ENCODE measurements at places on chromosomes 1 and 21.

DNA sequence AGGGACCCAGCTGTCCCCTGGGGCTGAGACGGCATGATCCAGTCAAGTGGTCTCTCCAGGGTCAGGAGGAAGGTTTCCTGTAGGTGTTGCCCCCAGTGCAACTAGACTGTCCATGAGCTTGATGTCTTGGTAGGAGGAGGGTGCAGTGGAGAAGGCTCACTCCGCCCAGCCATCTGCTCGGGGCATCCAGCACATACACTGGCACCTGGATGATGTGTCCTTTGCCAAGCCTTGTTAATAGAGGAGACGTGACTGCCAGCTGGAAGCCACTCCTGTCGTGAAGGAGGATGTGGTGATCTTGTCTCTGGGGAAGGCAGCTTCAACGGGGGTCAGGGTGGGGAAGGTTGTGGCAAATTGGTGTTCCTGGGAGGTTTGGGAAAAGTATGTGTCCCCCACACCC is 6.2 kb downstream of the DISP3 start:
- no peak for DNase-seq

GRCh38 chr1:1425426-1425752 is 4.3 kb upstream of the ANKRD65 start:
- no peak for DNase-seq

GRCh38 chr1:150093805-150094204 is 26.2 kb downstream of the VPS45 start:
- DNase-seq = no peak

DNA sequence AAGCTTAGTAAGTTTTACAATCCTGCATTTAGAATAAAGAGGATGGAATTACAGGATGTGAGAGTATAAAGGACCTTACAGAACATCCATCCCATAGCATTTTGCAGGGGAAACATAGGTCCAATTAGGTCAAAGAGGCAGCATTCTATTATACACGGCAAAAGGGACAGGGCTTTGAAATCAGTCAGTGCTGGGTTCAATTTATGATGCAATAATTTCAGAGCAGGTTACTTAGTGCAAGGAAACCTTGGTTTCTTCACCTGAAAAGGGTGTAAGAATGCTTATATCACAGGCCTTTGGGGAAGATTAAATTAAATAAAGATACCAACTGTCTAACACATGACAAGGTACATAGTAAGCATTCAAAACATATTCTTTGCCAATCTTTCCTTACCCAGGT is 17.1 kb upstream of the NTNG1 start:
- DNase-seq = no peak

DNA sequence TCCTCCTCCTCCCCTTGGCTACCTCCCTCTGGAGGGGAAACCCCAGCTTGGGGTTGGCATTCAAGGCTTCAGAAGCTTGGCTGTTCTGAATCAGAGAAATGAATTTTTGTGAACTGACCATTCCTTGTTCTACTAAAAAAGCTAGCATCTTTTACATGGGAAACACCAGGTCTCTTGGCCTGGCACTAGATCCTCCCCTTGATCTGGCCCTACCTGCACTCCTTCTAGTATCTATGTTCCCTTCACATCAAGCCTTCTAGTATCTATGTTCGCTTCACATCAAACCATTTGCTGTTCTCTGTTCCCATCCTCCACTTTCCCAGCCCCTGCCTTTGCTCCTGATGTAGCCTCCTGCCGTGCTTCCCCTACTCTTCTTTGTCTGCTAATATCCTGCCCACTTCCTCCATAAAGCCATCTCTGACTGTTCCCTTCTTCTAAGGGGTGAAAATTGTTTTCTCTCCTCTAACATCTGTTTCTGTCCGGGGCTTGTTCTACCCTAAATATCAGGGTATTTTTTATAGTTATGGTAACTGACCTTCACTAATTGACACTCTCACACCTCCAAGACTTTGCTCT is 25.8 kb downstream of the FAM151A start:
- DNase-seq = no peak

Measured in activated CD4-positive, alpha-beta T cell treated with anti-CD3 and anti-CD28 coated beads, Interleukin-2, amount 50 U/mL, for 1 hour (primary cell).